ENCODE measurements at places on chromosomes 1 and 21.

GRCh38 chr1:194709439-194709838, 1523.0 kb upstream of the B3GALT2 start:
- no peak for DNase-seq

GRCh38 chr1:82116105-82116504, 315.4 kb downstream of the ADGRL2 start:
- no peak for DNase-seq

DNA sequence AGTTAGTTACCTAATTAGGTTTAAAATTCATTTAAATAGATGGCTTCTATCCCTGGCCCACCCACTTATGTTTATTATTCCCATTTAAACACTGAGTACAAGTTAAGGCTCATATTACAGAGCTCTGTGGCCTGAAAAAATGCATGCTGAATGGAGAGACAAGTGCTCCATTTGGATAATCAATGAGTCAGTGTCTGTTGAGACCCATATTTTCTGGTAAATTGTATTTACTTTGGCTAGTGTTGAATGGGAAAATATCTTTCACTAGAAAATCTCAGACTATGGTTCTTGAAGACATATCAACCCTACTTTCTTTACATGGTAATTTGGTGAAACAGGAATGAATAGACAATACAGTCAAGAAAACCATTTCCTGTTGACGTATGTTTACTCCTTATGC, 356.0 kb downstream of the S1PR1 start:
- no peak for DNase-seq

DNA sequence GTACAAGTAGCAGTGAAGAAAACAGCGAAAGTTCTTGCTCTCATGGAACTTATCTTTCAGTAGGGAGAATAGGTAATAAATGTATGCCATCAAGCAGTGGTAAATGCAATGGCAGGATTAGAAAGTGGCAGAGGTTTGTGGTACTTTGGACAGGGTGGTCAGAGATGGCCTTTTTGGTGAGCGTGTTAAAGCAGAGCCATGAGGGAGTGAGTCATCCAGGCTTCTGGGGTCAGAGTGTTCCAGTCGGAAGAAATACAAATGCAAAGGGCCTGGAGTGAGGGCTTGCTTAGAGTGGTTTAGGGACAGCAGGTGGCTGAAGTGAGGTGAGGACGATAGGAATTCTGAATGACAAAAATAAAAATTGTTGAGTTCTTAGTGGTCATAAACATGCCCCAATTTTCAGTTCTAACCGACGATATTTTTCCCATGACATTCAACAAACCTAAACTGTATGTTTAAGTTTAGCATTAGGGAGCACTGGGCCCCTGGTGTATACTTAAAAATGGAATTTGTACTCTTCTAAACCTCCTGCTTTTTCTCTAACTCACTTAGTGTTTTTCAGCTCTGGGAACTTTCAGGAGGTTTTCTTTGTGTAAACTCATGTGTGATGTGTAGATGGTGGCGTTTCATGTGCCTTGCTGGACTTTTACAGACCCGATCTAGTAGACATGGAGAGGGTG, 78.2 kb downstream of the MACF1 start:
- DNase-seq, result no peak

DNA sequence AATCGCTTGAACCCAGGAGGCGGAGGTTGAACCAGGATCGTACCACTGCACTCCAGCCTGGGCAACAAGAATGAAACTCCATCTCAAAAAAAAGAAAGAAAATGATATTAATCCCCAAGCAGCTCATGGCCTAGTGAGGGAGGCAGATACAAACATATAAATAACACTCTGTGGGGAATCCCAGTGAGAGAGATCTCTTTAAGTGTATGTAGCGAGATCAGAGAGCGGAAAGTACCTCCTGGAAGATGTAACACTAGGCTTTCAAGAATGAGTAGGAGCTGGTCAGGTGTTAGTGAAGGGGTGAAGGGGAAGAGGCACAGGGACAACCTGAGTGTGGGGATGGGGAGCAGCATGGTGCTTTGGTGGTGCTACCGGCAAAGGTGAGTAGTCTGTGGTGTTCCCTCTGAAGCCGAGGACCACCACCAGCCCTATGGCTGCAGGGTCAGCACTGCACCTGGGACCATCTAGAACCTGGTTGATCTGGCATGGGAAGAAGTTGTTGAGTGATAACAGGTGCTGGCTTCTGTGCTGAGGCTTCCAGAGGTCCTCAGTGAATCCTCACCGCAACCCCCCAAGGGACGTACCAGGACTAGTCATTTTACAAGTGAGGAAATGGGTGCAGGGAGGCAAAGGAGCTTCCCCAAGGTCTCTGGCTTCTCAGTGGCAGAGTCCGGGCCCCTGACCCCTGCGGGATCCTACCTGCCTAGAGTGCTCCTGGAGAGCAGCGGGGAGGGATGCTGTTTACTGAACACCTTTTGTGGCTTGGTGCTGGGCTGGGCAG, 367.6 kb upstream of the VAMP3 start:
- no peak for DNase-seq

DNA sequence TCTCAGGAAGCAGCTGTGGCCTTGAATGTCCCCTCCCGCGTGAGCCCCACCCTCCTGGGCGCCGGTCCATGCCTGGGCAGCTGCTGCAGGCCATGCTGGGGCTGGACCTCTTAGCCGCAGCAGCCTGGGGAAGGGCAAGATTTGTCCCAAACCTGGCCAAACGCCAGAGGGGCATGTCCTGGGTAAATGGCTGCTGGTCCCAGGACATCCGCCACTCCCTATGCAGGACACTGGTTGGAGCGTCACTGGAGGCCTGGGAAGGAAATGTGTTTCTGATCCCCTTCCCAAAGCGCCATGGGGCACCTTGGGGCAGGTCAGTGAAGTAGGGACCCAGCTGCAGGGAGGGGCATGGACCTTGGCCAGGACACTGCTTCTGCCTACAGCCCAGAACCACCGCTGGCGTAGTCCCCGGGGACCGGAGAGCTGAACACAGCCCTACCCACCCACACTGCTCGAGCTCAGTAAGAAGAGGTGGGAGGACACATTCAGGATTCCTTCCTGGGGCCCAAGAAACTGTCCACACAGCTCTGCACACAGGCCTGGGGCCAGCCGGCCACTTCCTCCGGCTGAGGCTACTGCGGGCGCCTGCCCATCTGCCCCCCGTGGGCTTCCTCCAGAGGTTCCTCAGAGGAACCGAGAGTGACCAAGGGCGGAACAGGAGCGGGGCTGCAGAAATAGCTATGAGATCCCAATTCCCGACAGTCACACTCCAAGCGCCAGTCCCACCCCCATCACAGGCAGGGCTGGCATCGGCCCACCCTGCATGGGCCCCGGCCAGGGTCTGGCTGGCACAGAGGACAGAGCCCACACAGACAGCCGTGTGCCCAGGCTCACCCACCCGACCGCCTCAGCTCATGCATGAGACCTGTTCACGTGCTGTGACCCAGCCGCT, 10.8 kb upstream of the PLEKHG5 start:
- no peak for DNase-seq

GRCh38 chr1:25586181-25586588, 30.4 kb upstream of the MAN1C1 start:
- DNase-seq, result no peak

- no peak for DNase-seq
These were observed 23.8 kb upstream of the COL18A1 start for GRCh38 chr21:45381036-45381787.

GRCh38 chr21:28944296-28944695, 48.4 kb downstream of the LTN1 start:
- no peak for DNase-seq

DNA sequence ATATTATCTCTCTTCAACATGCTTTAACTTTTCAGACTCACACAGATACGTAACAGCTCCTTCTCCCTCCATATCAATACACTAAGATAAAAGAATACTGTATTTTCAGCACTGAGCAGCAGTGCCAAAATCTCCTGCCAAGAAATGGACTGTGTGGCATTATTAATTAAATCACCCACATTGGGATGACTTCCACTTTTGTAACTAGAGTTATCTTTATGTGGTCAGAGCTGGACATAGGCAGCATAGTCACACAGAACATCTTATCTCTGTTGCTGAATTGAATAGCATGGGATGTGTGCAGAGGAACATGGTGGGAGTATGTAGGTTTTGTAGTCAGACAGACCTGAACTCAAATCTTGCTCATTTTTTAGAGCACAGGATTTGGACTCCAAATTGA, 41.4 kb upstream of the CACYBP start:
- no peak for DNase-seq

DNA sequence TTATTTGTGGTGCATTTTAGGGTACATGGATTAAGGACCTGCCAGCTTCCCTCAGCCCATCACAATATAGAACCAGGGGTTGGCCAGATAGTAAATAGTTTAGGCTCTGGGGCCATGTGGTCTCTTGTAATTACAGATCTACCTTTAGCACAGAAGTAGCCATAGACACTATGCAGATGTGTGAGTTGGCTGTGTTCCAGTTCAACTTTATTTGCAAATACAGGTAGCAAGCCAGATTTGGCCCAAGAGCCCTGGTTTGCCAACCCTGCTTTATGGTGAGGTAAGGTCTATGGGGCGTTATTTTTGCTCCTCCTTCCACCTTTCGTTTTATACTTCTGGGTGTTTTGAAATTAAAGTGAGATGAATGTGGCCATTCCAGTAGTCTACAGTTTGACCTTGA, 48.7 kb downstream of the MRPS6 start:
- no peak for DNase-seq

DNA sequence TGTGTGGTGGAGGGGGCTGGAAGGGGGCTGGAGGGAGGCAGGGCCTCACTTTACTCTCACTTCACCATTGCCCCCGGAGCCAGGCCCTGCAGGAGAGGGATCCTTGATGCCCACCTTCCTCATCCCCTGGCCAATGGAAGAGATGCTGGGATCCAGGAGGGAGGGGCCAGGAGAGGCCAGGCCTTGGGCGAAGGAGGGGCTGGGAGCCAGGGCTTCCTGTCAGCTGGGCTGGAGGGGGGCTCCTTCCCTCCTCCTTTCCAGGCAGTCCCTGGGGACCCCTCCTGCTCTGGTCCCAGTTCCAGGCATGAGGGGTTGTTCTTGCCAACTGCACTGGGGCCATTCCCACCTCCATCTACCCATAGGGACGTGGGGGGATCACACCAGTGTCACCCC, 5.7 kb downstream of the AHDC1 start:
- no peak for DNase-seq

DNA sequence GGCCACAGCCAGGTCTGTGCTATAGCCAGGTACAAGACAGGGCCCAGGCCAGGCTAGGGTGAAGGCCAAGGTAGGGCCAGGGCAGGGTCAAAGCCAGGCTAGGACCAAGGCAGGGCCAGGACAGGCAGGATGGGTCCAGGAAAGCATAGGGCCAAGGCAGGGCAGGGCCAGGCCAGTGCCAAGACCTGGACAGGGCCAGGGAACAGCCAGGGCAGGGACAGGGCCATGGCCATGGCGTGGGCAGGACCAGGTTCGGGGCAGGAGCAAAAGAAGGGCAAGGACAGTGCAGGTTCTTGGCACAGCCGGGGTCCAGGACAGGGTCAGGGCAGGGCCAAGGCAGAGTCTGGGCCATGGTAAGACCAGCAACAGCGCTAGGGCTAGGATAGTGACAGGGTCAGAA, 153.4 kb downstream of the LIPI start:
- DNase-seq, result no peak

DNA sequence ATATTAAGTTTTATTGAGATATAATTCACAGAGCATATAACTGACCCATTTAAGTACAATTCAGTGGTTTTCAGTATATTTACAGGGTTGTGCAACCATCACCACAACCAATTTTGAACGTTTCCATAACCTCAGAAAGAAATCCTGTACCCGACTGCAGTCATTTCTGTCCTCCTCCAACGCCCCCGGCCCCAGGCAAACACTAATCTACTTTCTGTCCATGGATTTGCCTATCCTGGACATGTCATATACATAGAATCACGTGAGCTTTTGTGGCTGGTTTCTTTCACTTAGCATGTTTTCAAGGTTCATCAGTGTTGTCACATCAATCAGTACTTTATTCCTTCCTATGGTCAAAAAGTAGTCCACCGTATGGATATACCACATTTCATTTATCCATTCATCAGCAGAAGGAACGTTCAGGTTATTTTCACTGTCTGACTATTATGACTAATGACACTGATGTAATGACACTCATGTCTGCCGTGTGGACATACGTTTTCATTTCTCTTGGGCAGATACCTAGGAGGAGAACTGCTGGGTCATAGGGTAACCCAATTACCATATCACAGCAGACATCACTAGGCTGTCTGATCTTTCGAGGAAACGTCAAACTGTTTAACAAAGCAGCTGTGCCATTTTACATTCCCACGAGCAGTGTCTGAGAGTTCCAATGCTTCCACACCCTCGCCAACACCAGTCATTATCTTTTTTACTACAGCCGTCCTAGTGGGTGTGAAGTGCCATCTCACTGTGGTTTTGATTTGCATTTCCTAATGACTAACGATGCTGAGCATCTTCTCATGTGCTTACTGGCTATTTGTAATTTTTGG, 30.8 kb downstream of the MRPL37 start:
- DNase-seq, result no peak

- no peak for DNase-seq
These were observed 53.1 kb downstream of the NBPF6 start for GRCh38 chr1:108503062-108503733.

- no peak for DNase-seq
These were observed 20.8 kb upstream of the SAMSN1 start for GRCh38 chr21:14566894-14567293.

DNA sequence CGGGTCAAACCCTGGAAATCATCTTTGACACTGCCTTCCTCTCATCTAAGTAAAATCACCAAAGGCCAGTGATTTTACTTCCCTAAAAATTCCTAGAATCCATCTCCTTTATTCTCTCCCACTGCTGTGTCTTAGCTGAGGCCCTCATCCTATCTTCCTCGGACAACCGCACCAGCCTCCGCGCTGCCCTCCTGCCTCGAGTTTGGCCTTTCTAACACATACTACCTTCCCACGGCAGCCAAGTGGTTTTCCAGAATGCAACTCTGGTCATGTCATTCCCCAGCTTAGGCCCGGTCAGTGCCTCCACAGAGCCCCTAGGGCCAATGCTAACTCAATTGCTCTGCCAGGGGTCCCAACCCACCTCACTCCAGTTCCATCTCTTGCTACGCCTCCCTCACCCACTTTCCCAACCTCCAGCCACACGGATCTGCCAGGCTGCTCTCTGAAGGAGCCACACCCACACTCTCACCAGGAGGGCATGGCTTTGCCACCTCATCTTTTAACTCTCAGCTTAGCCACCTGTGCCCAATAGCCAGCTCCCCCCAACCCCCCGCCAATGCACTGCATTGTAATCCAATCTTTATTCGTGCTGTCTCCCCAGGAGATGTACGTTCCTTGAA, 6.8 kb downstream of the TMEM9 start:
- no peak for DNase-seq

DNA sequence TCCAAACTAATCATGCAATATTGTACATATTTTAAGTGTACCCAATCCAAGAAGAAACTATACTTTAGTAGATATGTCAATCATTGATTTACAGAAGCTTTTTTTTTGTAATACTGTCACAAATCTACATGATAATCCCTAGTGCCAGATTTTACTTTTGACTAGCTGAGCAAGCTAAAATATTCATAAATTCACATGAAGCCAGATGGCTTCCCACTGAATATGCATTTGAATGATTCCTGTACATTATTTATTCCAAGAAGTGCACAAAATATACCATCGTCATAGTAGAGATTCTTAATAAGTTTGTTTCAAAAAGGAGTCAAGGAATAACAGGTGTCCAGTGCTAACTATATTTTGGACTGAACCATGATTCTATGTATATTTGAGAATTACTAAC, 17.2 kb downstream of the FPGT start:
- no peak for DNase-seq

GRCh38 chr21:35319684-35320283, 270.7 kb upstream of the RUNX1 start:
- DNase-seq, result no peak
